ENCODE measurements at places on chromosomes 4 and X. TPM values are rescaled to one million over a fixed set of nuclear protein-coding genes. Genes with fewer than 3 reads are reported as not detected.
A peak's percentile ranks its signal among the peaks of the same experiment; 100 is the strongest.

GRCh38 chr4:151670843-151671242 lies 90.0 kb downstream of the GATB start:
- no peak for DNase-seq

DNA sequence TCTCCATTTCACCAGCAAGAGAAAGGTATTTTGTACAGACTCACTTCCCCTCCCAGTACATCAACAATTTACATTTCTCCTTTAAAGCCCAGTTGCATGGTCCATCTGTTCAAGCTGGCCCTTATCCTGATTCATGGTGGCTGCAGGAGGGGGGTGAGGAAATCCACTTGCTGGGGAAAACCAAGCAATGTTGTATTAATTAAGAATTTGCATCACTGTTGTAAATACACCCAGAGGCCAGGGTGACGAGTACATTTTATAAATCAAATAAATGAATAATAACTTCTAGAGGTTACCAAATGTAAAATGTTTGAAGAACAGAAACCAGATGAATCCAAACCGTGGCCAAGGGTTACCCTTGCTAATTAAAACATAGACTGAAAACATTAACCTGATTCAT lies 395.9 kb upstream of the INTU start:
- no peak for DNase-seq

- DNase-seq: no peak
These were observed 333.0 kb downstream of the NR3C2 start for GRCh38 chr4:148109216-148109615.

DNA sequence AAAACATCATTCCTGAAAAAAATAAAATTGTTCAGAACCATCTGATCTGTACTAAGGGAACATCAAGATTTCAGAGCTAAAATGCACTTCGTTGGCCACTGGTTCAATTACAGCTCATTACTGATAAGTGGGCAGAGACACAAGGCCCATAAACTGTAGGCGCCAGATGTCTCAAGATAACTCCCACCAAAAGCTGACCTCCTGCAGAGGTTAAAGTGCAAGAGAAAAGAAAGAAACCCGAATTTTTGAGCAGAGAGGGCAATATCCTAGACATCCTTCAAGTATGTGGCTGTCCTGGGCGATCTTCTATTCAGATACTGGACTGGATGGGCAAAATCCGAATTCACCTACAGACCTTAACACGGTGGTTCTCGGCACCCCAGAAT lies 660 bp downstream of the GEMIN8 start:
- DNase-seq: no peak

- no peak for DNase-seq
These were observed 10.3 kb downstream of the USP46 start for GRCh38 chr4:52648836-52649235.

DNA sequence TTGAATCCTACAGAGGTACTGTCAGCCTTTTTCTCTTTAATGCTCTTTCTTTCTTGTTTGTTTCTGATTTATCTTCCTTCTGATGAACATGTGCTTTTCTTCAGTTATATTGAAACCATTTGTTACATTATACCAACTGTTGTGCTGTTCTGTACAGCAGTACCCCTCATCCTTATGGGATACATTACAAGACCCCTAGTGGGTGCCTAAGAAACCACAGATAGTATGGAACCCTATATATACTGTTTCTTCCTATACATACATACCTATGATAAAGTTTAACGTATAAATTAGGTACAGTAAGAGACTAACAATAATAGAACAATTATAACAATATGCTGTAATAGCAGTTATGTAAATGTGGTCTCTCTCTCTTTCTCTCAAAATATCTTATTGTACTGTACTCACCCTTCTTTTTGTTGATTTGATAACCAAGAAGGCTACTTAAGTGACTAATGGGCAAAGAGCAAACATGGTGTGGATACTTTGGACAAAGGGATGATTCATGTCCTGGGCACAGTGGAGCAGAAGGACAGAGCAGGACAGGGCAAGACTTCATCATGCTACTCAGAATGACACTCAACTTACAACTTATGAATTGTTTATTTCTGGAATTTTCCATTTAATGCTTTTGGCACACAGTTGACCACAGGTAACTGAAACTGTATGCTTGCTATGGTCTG lies 10.7 kb upstream of the YIPF7 start:
- DNase-seq: no peak

GRCh38 chrX:38009641-38010040 lies 3.3 kb downstream of the SYTL5 start:
- no peak for DNase-seq

GRCh38 chrX:132908891-132909290 lies 49.5 kb downstream of the HS6ST2 start:
- no peak for DNase-seq

DNA sequence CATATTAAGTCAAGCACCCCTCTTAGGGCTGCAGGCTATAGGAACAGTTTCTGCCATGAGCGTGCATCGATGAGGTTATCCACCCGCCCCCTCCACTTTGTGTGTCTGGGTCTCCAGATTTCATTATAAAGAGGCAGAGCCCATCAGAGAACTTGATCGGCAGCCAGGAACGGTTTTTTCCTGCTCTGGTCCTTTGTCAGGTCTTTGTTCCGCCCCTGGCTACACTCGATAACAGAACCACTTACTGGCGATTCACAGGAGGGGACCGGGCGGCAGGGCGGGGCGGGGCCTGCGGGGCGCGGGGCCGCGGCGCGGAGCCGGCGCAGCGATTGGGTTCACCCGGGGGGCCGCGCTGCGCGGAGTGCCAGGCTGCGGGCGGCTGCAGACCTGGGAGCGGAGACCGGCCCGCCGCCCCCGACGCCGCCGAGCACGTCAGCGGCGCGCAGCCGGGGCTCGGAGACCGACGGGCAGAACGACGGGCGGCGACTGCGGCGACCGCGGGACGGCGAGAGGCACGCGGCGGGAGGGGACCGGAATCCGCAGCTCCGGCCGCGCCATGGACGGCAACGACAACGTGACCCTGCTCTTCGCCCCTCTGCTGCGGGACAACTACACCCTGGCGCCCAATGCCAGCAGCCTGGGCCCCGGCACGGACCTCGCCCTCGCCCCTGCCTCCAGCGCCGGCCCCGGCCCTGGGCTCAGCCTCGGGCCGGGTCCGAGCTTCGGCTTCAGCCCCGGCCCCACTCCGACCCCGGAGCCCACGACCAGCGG lies at the start of gene SLC10A4:
SLC10A4 (plus strand) TSS at position 338 of the 771 bp plus-strand sequence; CDS start at position 557, 219 bp downstream.
- peak; percentile 48 for DNase-seq

DNA sequence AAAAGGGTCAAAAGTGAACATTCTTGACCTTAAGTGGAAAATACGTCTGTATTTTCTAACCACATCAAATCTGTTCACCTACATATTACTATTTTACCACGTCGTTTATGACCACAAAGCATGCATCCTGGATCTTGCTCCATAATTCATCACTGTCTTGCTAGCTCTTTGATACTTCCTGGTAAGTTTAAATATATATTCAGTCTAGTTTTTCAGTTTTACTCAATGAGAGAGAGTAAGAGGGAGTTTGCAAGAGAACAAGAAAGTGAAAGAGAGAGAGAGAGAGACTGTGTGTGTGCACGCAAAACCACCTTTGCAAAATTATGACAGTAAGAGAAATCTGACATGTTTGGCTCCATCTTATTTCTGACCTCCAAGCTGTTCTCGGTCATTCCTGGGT lies 173.7 kb upstream of the GALNTL6 start:
- no peak for DNase-seq

DNA sequence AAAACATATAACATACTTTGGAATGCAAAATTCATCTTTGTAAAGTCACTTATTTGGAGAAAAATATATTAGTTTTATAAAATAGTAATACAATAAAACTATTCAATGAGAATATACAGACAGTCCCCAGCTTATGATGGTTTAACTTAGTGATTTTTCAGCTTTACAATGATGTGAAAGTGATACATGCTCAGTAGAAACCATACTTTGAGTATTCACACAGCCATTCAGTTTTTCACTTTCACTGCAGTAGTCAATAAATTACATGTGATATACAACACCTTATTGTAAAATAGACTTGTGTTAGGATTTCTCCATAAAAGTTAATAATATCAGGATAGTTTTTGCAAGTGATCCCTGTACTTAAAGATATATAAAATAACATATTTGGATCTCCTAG lies 436.0 kb downstream of the CENPC start:
- no peak for DNase-seq

DNA sequence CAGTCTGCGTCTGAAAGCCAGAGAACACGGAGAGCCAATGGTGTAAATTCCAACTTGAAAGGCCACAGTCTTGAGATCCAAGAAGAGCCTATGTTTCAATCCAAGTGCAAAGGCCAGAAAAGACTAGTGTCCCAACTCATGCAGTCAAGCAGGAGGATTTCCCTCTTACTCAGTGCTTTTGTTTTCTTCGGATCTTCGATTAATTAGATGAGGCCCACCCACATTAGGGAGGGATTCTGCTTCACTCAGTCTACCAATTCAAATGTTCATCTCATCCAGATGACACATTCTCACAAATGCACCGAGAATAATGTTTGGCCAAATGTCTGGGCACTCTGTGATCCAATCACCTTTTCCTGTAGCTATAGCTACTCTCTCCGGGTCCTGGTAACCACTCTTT lies 91.5 kb upstream of the S100G start:
- no peak for DNase-seq

- DNase-seq: peak; percentile 16
These were observed 69.5 kb downstream of the PDE5A start for GRCh38 chr4:119559044-119559647.

DNA sequence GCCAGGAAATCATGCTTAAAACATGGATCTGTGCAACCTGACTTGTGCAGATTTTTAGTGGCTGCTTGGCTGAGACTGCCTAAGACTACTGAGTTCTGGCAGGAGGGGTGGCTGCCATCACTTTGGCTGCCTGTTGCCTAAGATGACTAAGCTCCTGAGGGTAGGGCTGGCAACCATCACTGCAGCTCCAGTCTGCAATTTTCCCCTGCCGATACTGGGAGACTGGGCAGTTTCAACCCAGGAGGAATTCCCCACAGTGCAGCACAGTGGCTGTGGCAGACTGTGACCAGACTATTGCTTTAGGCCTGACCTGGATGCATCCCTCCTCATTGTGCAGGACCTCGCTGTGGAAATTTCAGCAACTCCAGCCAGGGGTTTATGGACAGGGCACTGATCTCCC lies 544.9 kb downstream of the ANKRD50 start:
- DNase-seq: no peak

DNA sequence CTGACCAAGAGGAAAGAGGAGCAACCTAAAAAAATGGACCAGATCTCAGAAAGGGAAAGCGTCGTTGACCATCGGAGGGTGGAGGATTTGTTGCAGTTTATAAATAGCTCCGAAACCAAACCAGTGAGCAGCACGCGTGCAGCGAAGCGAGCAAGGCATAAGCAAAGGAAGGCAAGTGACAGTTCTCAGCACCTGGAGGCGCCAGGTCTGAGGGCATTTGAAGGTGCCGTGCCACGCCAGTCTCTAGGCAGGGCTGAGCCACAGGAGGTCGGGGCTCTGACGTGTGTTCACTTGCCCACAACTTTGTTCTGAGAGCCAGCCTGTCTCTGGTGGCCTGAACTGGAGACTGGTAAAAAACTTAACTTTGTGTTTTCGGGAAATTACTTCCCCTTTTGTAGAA lies 59.7 kb downstream of the TNIP2 start:
- DNase-seq: no peak

GRCh38 chr4:16261313-16261878 lies 35.1 kb upstream of the TAPT1 start:
- DNase-seq: no peak

DNA sequence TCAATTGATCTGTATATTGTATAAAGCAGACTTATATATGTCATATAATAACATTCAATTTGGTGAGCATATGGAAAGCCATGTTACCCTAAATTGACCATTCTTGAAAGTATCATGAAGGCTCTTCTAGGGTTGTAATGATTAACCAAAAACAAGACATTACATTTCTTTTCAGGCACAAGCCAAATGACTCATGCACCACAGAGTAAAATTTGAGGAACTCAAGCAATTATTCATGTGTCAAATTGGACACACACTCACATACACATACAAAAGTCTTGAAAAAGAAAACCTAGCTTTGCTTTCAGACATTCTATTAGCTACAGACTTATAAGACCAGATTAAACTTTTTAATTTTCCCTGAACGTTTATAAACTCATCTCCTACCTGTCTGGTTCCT lies 146.5 kb upstream of the PCDH18 start:
- DNase-seq: no peak

DNA sequence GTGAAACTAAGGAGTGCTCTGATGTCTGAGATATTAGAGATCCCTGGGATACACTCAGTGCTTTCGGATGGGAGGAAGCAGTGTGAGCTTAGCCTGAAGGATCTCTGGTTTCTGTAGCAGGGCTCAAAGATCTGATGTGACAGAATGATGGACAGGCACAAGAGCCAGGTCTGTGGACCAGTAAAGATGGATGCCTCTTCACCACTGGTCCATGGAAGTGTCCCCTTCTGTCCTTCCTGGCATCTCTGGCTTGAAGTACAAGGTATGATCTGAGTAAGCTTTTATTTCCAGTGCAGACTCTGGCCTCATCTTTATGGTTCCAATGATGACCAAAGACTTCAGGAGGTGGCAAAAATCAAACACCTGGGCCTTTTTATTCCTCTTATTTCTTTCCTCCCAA lies 88.1 kb downstream of the TBC1D9 start:
- no peak for DNase-seq

- no peak for DNase-seq
These were observed 226.3 kb upstream of the LDB2 start for GRCh38 chr4:17124767-17125166.

DNA sequence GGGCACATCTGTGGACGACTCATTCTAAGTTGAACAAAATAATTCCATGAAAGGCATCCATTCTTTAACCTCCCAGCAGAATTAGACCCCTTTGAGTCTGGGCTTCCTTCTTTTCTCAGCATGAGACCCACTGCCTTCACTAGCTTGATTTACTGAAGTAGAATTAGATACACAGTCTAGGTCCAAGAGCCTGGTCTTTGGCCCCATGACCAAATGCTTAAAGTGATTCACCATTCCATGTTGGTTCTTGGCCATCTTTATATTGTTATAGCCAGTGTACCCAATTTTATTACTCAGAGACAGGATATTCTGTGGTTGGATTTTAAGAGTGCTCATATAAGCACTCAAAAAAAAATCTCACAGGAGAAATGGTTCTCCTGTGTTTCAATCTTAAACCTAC lies 155.3 kb upstream of the GPC4 start:
- DNase-seq: no peak

GRCh38 chrX:71227370-71228062 lies 4.5 kb downstream of the GJB1 start:
- no peak for DNase-seq

DNA sequence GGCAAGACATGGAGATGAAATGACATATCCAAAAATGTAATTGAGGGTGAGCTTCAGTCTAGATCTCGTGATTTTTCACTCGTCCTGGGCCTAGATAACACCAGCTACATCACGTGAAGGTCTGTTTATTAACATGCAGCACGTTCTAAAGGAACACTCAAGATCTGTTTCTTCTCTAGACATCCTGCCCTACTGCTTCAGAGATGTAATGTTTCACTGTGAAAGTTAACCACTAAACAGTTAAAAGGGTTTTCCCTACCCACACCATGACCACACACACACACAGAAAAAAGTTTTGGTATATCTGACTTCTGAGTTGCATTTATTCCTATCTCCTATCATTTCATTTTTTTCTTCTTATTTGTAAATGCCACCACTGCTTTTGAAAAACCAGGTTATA lies 52.3 kb upstream of the SMIM31 start:
- DNase-seq: no peak

The PPP4R3C gene
- not detected for total RNA-seq

The GSX2 gene
- total RNA-seq: not detected

The TRIM2 gene
- total RNA-seq: 5.7 TPM

The CPZ gene
- total RNA-seq: not detected

The SLAIN2 gene
- total RNA-seq: 17.5 TPM

The SHROOM3 gene
- total RNA-seq: under 0.01 TPM

The HSD17B11 gene
- 63.8 TPM for total RNA-seq

The RAB40A gene
- total RNA-seq: 0.27 TPM

The PCDH10 gene
- total RNA-seq: under 0.01 TPM

The NMU gene
- total RNA-seq: 1.1 TPM

The NPY2R gene
- total RNA-seq: under 0.01 TPM

The TBC1D8B gene
- 1.1 TPM for total RNA-seq
